SW480 (cell line): ENCODE measurements at places on chromosomes 3 and 15.

DNA sequence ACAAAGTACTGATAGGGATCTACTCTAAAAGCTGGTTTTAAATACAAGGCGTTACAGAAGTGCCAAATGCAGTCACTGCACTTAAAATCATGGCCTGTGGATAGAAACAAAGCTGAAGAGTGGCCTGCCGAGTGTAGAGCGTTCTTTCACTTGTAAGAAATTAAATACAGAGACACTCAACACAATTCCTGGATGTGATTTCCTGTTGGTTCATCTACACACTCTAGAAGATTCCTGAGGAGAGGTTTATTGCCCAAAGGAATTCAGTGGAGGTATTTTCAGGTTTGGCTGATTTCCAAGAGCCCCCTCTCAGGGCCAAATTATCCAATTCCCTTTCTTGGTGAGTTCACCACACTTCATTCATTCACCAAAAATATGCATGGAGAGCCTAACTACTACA lies 200.3 kb upstream of the IL12A start:
- DNase-seq = no peak

DNA sequence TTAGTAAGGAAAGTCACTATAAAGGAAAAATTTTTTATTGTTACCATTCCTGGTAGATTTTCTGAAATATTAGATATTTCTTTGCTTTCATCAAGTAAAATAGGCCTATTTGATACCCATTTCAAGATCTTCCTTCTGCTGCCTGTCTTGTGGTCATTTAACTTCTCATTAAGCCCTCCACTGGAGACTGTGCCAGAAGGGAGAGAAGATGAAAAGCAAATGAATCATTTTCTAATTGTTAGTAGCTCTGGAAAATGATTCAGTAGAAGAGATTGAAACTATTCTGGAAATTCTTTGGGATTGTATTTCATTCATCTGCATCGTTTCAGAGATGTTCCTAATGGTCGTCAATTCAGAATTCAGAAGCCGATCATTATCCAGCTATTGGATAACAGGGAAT lies 3.2 kb downstream of the KCTD6 start:
- no peak for DNase-seq

DNA sequence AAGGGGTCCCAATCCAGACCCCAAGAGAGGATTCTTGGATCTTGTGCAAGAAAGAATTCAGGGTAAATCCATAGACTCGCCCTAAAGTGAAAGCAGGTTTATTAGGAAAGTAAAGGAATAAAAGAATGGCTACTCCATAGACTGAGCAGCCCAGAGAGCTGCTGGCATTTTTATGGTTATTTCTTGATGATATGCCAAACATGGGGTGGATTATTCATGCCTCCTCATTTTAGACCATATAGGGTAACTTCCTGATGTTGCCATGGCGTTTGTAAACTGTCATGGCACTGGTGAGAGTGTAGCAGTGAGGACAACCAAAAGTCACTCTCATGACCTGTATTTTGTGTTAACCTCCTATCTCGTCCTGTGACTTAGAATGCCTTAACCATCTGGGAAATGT lies 142.2 kb downstream of the DOCK3 start:
- no peak for DNase-seq

GRCh38 chr15:40763801-40764628 lies at the start of gene GCHFR:
GCHFR (plus strand) TSS chr15:40764068; CDS start chr15:40764181, 113 bp downstream.
- peak; percentile 76 for DNase-seq

GRCh38 chr3:84209474-84209873 lies 749.3 kb upstream of the CADM2 start:
- DNase-seq = no peak

GRCh38 chr3:190269101-190269500 lies 53.1 kb downstream of the CLDN1 start:
- DNase-seq = no peak

DNA sequence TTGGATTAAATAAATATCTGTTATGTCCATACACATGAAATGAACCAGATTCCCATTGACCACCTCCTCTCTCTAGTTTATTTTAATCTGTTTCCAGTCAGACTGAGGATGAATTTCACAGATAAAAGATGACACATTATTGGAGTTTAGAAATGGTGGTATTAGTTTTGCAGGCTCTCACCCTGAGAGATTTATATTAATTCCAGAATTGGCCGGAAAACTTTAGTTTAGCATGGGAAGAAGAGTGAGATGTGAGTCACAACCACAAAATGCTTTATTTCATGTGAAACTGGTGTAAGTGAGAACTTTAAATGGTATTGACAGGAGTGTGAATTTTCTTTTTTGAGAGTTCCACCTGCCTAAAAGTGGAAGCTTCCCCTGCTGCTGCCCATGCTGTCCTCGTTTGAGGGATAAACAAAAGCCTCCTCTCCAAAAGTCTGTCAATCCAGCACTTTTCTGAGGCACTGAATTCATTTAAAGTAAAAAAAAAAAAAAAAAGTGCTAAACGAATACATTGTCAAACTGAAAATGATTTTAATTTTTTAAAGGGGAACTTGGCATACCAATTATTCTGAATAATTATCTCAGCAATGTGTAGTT lies 65.1 kb upstream of the EPHA3 start:
- no peak for DNase-seq

GRCh38 chr3:49134471-49135265 lies 1.8 kb upstream of the LAMB2 start:
- peak; percentile 41 for DNase-seq

DNA sequence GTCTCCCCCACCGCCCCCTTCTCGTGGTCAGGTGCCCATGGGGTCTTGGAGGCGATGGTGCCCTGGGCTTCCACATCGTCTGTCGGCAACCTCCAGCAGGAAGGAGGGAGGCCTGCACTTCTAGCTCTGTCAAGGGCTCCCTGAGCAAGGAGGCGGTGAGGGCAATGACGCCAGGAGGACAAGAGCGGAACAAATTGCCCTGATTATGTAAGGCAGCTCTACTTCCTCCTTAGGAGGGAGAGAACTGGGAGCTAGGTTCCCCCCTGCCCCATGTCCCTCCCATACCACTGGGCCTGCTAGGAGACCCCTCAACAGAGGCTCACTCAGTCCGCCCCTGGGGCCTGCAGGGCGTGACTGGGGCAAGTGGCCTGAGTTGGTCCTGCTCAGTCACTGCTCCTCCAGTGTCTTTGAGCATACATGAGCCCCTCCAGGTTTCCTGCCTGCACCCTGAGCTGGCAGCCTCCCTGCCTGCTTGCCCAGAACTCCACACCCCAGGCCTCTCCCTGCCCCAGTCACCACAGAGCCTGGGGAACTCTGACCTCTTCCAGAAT lies 56.1 kb downstream of the CACNA2D2 start:
- no peak for DNase-seq

- no peak for DNase-seq
Measured at GRCh38 chr3:50651445-50651844, 23.3 kb upstream of the DOCK3 start.
